ENCODE measurements at places on chromosomes 3 and 15. TPM values are rescaled to one million over a fixed set of nuclear protein-coding genes. Genes with fewer than 3 reads are reported as not detected.

Gene RTP1
- total RNA-seq = not detected

Gene LRRC31
- not detected for total RNA-seq

Gene MCF2L2
- total RNA-seq = 5.4 TPM

Gene ASB7
- 21.3 TPM for total RNA-seq

Gene ITGB5
- total RNA-seq = 0.37 TPM

Gene GCSAM
- total RNA-seq = 9.3 TPM

Gene ST3GAL6
- 0.08 TPM for total RNA-seq

Gene TMA7
- total RNA-seq = 290 TPM

Gene PRTG
- not detected for total RNA-seq

Gene IMPG2
- 0.50 TPM for total RNA-seq

Gene SERPINI2
- total RNA-seq = not detected

Gene KIF23
- total RNA-seq = 93.1 TPM

Gene SIDT1
- total RNA-seq = 31.6 TPM

Gene TMC3
- not detected for total RNA-seq

Gene NIPA2
- 48.5 TPM for total RNA-seq

Gene THAP10
- total RNA-seq = not detected

Gene CA12
- not detected for total RNA-seq

Gene MAP6D1
- total RNA-seq = 0.83 TPM

Gene NFKBIZ
- 33.7 TPM for total RNA-seq

Gene EXOSC7
- 35.8 TPM for total RNA-seq

Gene ALS2CL
- 15.5 TPM for total RNA-seq

Gene DNAH12
- total RNA-seq = 0.10 TPM

Gene TICRR
- total RNA-seq = 28.8 TPM

Gene RNF168
- 37.5 TPM for total RNA-seq

Gene HIGD2B
- not detected for total RNA-seq

Gene SLC28A2
- not detected for total RNA-seq

Gene CLEC3B
- total RNA-seq = 0.37 TPM

Gene SLC28A1
- not detected for total RNA-seq

Gene FAM98B
- total RNA-seq = 34.7 TPM

Gene ANKDD1A
- total RNA-seq = 1.1 TPM

Gene SI
- total RNA-seq = not detected

Gene SUCNR1
- not detected for total RNA-seq

Gene GABRR3
- total RNA-seq = not detected

Gene CNTN3
- not detected for total RNA-seq

Gene VIPR1
- total RNA-seq = 19.9 TPM

Gene SAMD7
- total RNA-seq = not detected

Gene STRIT1
- not detected for total RNA-seq

Gene CASR
- total RNA-seq = 0.06 TPM

Gene THSD4
- total RNA-seq = not detected

Gene CIB2
- total RNA-seq = 0.44 TPM

Gene CFAP20DC
- total RNA-seq = 0.99 TPM

Gene EEF1AKMT4
- total RNA-seq = 4.7 TPM

Gene CPEB1
- total RNA-seq = not detected

Gene FANCD2OS
- not detected for total RNA-seq

Gene CGGBP1
- total RNA-seq = 108 TPM

Gene DLG1
- total RNA-seq = 72.2 TPM

Gene SH3GL3
- total RNA-seq = not detected

Gene TJP1
- not detected for total RNA-seq
